ENCODE measurements at places on chromosomes 11 and 22.
A peak's percentile ranks its signal among the peaks of the same experiment; 100 is the strongest.

GRCh38 chr11:39668640-39669039 is 1790.8 kb downstream of the LRRC4C start:
- DNase-seq: peak; percentile 90

GRCh38 chr22:42430528-42431125 is 1.6 kb downstream of the NFAM1 start:
- no peak for DNase-seq

DNA sequence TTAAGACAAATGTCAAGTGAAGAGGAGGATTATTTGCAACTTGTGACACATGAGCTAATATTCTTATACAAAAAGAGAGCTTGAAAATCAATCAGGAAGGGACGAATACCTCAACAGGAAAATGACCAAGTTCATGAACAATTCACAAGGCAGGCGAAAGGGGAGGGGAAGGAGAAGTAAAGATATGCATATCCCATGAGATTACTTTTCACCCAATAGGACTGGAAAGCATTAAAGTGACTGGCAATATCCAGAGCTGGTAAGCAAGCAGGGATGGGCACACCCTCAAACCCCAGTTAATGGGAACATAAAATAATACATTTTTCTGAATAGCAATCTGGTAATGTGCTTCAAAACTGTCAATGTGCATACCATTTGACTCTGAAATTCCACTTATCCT is 129.5 kb downstream of the SLC1A2 start:
- peak; percentile 54 for DNase-seq

- no peak for DNase-seq
Observed at GRCh38 chr22:24333301-24333700, 62.7 kb downstream of the SPECC1L start.

DNA sequence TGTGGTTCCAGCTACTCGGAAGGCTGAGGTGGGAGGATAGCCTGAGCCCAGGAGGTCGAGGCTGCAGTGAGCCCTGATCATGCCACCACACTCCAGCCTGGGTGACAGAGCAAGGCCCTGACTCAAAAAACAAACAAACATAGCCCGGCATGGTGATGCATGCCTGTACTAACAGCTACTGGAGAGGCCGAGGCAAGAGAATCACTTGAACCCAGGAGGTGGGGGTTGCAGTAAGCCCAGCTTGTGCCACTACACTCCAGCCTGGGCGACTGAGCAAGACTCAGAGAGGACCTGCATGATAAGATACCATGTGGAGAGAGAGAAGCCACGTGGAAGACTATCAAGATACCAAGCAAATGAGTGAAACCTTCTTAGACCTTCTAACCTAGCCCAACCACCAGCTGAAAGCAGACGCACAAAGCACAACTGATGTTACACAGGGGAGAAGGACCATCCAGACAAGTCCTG is 36.1 kb downstream of the AMBRA1 start:
- peak; percentile 28 for DNase-seq

GRCh38 chr11:4190098-4190497 is 95.5 kb downstream of the RRM1 start:
- DNase-seq: no peak

- DNase-seq: no peak
Observed at GRCh38 chr11:107538239-107538638, 27.3 kb downstream of the ALKBH8 start.

- no peak for DNase-seq
Observed at GRCh38 chr11:1967641-1968225, 20.6 kb downstream of the MRPL23 start.
